ENCODE measurements at places on chromosomes 11 and 22.

DNA sequence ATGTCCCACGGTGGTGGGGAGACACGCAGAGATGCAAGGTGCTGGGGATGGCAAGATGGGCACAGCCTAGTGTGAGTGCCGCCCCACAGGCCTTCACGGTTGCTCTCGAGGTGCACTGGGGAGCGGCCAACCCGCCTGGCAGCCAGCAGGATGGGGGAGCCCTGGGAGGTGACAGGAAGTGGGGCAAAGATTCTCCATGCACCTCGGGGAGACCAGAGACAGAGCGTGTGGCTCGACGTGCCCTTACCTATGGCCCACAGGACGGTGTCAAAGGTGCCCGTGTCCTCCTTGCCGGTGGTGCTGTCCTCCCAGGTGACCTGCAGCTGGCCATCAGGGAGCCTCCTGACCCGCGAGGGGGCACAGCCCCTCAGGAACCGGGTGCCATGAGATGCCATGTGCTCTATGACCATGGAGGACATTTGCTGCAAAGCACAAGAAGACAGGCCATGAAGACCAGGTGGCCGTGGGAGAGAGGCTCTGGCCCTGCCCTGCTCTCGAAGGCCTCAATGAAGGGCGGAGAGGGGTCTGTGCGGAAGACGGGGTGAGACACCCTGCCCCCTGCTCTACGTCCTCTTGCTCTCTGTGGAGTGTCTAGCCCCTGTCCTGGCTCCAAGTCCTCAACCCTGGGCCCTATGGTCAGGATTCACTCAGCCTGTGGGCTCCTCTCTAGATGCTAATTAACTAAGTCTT lies 40.6 kb upstream of the GNB1L start:
- DNase-seq, result no peak

DNA sequence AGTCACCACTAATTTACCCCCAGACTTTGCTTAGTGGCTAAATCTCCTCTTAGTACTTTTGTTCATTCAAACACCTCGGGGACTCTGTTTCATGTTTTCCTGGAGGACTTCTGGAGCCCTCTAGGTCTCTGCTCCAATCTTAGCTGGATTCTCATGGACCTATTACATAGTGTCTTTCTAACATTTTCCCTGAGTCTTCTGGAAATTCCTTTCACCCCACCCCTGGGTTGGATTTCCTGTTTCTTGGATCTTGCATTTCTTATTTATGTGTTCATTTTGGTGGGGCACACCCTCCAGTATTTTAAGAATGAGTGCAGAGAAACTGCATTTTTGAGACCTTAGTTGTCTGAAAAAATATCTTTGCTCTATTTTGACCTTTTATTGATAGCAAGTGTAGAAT lies 220.1 kb downstream of the BLID start:
- DNase-seq, result no peak

DNA sequence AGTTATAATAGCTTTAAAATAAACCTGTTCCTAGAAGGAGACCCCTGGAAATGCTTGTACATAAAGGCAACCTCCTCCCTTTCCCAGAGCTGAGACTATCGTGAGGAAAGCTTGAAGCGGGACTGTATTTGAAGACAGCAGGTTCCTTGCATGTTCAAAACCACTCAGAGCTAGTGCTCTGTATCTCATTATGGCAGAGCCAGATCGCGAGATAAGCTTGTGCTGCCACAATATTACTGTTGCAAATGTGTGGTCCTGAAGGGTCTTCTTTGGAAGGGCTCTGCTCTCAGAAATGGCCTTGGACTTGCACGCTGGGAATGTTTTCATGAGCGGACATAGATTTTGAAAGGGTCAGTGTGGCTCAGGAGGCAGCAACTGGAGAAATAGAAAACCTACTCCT lies 168.2 kb downstream of the KIRREL3 start:
- DNase-seq, result no peak

GRCh38 chr22:23657727-23658126 lies 25.6 kb upstream of the DRICH1 start:
- DNase-seq, result no peak

GRCh38 chr11:128734832-128735224 lies 41.0 kb downstream of the FLI1 start:
- DNase-seq, result no peak

GRCh38 chr11:61121192-61121831 lies 19.0 kb downstream of the CD5 start:
- no peak for DNase-seq

GRCh38 chr11:66420671-66421476 lies at the start of gene NPAS4:
Gene NPAS4 (plus strand): TSS chr11:66421035. CDS start chr11:66421180, 145 bp downstream.
- DNase-seq, result no peak

DNA sequence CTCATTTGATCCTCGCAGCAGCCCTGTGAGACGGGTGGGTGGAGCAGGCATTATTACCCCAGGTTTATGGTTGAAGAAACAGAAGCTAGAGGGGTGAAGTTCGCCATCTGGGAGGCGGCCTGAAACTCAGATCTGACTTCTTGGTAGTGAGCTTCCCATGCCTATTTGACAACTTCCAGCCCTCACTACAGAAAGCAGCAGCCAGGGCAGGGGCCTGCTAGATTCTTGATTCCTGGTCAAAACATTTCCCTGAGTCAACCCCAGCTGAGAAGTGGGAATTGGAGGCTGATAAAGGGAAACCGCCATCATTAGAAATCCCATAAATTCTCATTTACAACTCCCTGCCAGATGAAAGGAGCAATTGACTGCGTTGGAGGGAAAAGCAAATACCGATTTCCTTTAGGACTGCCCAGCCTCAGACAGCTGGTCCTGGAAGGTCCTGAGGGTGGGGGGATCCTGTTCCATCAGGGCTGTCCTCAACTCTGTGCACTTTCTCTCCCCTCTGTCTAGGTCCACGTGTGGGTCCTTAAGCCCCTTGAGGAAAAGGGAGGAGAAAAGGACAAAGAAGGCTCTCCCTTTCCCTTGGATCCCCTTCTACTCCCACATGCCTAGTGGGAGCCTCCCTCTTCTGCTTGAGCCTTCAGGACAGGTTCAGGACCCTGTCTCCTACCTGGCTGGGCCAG lies 10.2 kb upstream of the NECTIN1 start:
- DNase-seq, result no peak

DNA sequence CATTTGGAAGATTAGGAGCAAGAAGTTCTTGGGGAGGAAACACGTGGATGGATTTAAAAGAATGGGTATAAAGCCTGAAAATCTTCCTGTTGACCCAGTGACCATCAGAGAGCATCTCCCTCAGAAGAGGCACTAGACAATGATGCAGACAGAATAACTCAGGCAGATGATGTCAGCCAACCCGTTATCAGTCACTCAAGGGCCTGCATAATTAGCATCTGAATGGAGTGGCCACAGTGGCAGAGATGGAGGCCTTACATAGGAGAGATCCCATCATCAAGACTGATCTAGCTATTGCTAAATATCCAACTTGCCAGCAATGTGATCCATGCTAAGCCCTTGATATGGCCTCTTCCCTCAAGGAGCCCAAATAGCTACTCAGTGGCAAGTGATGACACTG lies 70.7 kb upstream of the CD82 start:
- no peak for DNase-seq

DNA sequence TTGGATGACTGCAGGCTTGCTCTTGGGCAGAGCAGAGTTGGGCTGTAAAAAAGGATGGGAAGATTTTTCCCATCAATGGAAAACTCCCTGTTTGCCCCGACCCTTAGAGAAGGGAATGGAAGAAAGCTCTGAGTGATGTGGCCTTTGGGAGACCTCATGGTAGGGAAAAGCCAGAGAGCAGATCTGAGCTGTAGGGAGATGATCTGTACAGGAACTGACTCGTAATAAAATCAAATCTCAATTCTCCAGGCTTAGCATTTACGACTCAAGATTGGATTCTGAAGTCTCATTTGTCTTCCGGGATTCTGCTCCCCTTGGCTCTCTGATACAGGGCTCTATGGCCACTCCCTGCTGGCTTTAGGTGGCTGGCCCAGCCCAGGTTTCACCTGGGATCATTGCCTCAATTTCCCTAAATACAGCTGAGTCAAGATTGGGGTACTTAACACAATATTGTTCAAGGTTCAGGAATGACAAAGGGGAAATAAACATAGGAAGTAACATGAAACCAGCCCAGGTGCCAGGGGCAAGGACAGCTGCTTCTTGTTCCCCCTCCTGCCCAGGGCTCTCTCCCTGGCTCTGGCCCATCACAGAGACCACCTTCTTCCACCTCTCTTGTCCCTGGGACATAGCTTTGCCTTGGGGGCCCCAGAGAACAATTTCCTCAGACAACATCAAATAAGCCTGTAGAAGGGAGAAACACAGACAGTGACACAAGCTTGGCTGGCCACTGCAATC lies 38.4 kb upstream of the THY1 start:
- DNase-seq, result no peak

- no peak for DNase-seq
Observed at GRCh38 chr11:133903056-133903455, 53.7 kb downstream of the IGSF9B start.

GRCh38 chr22:47458348-47458747 lies 695.9 kb downstream of the TBC1D22A start:
- DNase-seq, result no peak

GRCh38 chr22:28442711-28443525 lies 236.7 kb downstream of the TTC28 start:
- DNase-seq, result no peak

Measured in left renal pelvis (tissue), 4 donors.